ENCODE measurements at places on chromosomes 12 and 14.

GRCh38 chr14:103003850-103004249 lies 53.5 kb downstream of the CDC42BPB start:
- no peak for DNase-seq

- no peak for DNase-seq
Measured at GRCh38 chr12:7139200-7139599, 9.0 kb downstream of the CLSTN3 start.

DNA sequence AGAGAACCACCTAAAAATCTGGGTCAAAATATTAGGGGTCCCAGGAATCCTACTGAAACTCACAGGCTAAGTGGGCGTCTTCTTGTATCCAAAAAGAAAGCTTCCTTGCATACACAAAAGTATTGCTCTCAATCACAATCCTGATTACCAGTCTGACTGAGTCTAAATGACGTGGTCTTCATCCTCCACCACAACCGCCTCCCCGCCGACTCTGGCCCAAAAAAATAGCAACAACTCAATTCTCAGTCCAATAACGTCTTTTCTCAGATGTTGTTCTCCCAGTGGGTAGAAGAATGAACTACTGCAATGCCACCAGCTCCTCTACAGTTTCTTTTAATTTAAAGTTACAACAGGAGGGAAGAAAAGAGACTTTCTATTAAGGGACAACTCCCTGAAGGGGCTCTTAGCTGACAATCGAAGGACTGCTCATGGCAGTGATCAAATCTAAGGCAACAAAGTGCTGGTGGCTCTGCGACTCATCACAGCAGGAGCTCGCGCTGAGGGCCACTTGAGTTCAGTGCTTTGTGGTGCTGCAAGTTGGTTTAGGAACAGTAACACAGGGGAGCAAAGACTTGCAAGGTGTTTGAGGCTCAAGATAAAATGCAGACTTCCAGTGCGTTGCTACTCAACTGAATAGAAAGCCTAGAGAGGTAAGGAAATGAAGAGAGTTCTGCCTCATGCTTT lies 394.1 kb downstream of the BCAT1 start:
- no peak for DNase-seq

DNA sequence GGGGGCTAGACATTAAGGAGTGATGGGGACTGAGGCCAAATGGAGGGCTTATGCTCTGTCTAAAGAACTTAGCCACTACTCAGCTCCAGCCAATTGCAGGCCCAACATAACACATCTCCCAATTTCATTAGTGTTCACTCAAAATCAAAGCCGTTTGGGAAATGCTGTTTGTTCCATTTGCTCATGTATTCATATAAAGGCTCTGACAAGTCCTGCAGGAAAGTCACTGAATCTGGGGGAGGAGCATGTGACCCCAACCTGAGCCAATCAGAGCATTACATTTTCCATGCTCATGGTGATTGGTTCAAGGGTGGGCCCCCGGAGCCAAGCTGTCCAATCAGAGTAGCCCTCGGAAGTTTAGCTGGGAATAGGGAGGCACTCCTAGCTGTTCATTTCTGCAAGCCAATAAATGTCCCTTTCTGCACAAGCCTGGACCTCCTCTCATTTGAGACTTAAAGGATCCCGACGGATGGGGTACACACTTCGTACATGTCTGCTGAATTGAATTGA lies 20.9 kb downstream of the SDSL start:
- no peak for DNase-seq

DNA sequence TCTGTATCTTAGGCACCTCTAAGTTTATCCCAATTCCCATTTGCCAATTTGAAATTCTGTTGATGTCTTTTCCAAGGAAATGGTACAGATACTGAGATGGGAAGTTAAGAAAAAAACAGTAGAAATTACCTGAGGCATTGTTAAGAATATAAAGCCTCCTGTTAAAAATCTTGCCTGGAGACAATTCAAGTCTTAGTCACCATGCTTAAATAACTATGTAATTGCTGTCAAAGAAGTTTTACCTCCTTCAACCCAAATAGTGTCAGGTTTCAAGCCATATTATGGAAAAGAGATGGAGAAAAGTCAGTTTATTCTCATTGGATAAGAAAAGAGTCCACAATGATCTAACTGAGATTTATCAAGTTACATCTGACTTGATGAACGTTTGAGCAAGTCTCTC lies 974.7 kb downstream of the GALC start:
- DNase-seq = no peak

DNA sequence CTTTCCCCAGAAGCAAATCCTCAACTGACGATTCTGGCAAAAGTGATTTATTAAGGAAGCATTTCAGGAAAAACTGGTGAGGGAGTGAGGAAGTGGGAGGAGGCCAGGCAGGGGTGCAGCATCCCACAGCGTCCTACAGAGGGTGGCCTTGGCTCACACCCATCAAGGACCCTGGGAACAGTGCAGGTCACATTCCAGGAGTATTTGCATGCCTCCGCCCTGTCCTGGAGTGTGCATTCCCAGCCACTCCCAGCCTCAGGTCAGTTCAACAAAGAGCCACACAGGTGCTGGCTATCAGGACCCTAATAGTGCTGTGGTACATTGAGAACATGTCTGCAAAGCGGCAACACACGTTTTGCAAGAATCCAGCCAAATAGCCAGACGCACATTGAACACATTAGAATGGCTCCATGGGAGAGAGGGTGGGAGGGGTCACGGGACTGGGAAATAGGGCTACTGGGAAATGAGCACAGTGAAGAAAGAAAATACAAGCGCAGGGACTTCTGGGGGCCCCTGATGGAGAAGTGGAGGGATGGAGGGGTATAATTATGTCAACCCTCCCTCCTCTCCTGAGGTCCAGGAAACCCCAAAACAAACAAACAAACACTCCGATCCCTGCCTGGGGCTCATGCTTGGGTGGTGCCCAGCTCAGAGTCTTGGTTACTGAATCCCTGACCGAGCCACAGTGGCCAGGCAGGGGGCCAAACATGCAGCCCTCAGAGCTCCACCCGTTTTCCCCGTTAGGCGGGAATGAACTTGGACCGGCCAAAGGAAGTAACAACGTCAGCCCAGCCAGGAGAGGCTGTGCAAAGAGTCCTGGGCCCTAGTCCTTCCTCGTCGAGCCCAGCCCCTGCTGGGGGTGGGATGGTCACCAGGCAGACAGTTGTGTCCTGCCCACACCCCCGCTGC lies 36.5 kb downstream of the CMKLR1 start:
- DNase-seq = peak; percentile 25

GRCh38 chr12:4648104-4648500 lies 749 bp downstream of the AKAP3 start:
- no peak for DNase-seq

- no peak for DNase-seq
Measured at GRCh38 chr12:101277443-101277842, 2.5 kb upstream of the UTP20 start.

DNA sequence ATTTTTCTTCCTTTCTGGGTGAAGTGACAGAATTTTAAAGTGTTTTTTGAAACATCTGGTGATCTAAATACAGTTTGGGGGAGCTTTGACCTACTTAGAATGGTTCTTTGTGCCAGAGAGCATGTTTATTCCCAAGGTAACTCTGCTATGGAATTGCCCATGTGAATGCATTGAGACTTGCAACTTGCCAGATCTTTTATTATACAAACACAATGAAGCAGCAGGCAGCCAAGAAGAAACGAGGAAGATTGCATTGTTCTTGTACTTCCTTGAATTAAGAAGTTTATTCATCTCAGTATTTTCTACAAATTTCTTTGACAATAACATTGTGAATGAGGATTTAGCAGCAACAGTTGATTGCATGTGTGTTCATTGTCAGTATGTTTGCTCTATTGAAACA lies 55.5 kb downstream of the FGD4 start:
- DNase-seq = no peak

DNA sequence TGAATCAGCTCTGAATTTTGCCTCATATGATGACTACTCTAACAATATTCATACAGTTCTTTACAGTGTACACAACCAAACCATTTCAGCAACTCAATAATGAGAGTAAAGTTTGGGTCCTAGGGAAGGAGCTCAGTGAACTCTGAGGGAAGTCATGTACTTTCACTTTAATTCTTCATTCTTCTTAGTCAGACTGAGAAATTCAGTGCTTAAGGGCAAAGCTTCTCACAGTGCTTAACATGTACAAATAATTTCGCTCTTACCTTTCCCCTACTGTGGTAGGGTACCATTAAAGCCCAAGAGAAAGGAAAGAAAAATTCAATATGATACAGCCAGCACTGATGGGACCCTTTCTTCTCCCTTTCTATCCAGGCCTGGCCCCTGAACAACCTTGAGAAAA lies 435.0 kb downstream of the NELL2 start:
- no peak for DNase-seq

DNA sequence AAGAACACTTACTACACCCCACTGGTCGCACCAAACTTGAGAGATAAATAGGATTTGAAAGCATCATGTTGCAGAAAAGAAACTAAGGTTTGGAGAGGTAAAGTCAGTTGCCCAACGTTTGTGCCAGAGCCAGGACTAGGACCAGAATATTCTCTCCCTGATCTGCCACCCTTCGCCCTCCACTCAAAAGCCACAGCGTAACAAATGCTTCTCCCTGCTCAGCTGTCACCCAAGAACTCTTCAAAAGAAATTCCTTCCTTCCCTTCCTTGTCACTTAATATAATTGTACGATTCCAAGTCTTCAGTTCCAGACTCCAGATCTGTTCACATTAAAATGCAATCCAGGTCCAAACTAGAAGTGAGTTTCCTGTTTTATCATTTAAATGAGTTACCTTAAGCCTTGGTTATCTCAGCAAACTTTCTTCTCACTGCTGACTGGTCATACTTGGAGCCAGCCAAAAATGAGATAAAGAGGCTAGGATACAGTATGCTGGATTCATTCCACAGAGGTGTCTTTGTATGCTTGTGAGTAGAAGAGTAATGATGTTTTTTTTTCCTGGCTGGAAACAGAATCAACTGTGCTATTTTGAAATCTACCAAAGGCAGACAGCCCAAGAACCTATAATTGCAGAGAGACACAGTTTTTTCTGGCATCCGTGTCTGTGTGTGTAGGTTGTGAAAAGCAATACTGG lies 12.8 kb upstream of the PPFIBP1 start:
- DNase-seq = no peak

- no peak for DNase-seq
Measured at GRCh38 chr12:131105736-131106348, 152.1 kb downstream of the ADGRD1 start.

DNA sequence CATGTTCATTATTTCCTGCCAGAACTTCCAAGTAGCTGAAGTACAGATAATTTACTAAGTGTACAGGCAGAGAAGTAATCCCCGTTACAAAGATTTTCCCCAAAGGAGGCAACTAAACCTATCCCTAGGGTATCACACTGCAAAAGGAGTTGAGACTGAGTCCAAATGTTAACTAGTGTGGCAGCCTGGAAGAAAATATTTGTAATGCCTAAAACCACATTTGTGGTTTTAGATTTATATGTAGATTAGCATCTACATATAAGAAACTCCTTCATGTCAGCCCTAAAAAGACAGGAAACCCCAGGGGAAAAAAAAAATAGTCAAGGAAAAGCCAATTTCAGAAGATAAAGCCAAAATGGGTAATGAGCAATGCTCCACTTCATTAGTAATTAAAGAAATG lies 1.4 kb upstream of the RNASE12 start:
- DNase-seq = no peak

DNA sequence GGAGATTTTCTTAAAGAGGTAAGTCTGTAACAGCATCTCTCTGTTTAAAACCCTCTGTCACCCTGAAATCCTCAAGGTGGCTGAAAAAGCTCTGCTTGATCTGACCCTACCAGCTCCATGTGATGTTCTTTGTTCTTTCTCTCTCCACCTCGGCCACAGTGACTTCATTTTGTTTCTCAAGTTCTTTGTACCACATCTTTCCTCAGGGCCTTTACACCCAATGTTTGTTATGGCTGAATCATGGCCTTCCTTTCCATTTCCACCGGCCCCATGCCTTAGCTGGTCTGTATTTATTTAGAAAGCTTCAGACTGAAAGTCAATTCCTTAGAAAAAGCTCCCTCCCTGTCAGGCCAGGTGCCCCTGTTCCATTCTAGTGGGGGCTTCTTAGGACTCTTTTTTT lies 431.2 kb downstream of the NAV3 start:
- DNase-seq = no peak

DNA sequence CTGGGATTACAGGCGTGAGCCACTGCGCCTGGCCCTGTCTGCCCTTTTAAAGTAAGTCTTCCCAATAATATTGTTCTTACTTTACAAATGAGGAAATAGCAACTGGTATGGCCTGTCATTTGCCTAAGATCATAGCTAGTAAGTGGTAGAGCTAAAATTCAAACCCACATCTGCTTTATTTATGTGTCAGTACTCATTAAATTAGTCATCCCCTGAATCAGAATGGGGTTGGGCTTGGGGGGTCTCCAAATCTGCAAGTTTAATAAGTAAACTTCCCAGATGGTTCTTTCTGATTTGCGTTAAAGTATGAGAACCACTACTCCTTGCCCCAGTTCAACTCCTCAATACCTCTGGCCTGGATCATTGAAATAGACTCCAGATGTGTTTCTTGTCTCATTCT lies 96.2 kb downstream of the FAR2 start:
- DNase-seq = no peak

DNA sequence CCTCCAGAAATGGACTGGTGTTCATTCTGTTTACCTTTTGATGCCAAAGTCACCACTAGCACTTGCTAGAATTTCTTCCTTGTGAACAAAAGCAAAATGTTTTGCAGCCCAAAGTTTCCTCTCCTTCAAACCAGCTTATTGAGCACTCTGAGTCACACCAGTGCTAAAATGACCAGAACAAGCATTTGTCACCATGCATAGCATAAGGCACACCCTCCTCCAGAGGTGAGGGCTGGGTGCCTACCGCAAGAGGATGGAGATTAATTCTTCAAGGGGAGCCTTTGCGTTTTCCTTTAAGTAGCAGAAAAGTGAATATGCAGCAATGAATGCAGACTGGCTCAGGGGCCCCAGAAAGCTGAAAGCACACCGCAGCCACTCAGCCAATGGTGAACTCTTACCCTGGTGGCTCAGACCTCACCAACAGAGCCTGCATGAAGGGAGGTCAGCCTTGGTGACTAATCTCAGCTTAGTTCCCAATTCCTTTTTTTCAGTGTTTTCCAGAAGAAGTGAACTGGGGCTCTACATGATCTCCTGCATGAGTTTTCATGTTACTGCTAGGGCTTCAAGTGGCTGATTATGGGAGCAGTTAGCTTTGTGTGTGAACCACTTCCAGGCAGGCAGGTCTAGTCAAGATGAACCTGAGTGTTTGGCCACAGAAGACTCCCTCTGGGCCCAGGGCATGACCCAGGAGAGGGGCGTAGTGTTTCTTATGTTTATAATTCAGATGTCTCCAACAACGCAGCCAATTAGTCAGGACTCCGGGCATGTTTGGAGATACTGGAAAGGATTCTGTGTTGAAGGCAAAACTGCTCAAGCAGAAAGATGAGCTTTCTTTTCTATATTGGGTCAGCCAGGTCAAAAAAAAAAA lies 96.3 kb downstream of the PAX9 start:
- DNase-seq = no peak

- no peak for DNase-seq
Measured at GRCh38 chr14:25007832-25008231, 42.1 kb downstream of the STXBP6 start.

- DNase-seq = no peak
Measured at GRCh38 chr14:99802301-99803105, 9.3 kb downstream of the EML1 start.

DNA sequence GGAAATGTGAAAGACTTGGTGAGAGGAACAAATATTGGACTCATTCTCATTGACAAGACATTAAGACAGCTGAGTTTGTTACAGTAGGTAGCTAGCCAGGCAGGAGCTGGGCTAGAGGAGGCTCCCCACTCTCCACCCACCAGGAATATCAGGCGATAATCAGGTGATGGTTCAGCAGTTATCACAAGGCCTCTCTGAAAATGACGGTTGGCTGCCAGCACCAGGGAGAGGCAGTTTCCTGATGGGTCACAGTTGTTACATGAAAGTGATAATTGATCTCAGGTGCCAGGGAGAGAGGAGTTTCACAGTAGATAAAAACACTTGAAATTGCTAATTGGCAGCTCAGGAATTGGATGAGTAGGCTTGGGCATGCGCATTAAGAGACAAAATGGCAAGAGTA lies 116.5 kb downstream of the TMTC2 start:
- DNase-seq = no peak
